ENCODE measurements at places on chromosomes 4 and X.

GRCh38 chr4:52358883-52359321, 300.2 kb downstream of the USP46 start:
- no peak for DNase-seq

DNA sequence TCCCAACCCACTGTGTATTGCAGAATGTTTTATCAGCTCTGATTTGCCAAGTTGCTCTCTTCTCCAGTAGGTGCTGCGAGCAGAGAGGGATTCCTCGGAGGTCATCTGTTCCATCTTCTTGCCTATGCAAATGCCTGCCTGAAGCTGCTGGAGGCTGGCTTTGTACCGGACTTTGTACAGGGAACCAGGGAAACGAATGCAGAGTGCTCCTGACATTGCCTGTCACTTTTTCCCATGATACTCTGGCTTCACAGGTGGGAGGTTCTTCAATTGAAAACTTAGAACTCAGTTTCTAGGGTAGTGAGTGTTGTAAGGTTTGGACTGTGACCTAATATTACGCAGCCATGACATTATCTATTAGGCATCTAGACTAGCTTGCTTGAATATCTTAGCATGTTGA, 24.9 kb downstream of the AR start:
- DNase-seq: no peak

DNA sequence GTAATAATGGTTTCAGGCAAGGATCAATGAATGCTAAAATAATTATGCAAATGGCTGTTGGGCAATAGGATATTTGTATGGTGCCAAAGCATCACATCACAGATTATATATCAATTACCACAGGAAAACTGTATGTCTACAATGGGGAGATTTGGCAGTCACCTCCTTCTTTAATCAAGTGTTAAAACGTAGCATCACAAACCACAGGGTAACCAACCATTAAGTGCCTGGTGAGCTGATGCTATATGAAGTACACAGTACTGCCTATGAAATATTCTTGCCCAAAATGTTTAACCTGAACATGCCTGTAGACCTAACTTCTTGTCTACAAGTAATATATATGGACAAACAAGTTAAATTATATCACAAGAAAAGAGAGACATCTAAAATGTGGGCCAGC, 25.3 kb downstream of the MECP2 start:
- no peak for DNase-seq

GRCh38 chrX:148270499-148270898, 229.9 kb upstream of the AFF2 start:
- no peak for DNase-seq

DNA sequence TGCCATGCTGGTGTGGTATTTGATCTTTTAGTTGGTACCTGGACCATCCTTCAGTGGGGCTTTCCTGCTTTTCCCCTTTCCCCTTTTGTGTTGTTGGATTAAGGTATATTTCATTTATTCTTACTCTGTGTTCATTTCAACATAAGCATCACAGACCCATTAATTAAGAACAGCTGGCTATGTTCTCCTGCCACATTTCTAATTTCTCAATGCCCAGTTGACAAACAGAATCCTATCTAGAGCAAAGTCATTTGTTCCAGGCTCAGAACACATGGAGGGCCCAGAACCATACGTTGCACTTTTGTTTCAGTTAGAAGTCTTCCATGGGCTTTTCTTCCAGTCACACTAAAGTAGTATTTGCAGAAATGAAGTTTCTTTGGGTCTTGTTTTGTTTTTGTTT, 46.1 kb upstream of the EOLA2 start:
- DNase-seq: no peak

GRCh38 chr4:113560579-113560978, 201.0 kb downstream of the CAMK2D start:
- no peak for DNase-seq

DNA sequence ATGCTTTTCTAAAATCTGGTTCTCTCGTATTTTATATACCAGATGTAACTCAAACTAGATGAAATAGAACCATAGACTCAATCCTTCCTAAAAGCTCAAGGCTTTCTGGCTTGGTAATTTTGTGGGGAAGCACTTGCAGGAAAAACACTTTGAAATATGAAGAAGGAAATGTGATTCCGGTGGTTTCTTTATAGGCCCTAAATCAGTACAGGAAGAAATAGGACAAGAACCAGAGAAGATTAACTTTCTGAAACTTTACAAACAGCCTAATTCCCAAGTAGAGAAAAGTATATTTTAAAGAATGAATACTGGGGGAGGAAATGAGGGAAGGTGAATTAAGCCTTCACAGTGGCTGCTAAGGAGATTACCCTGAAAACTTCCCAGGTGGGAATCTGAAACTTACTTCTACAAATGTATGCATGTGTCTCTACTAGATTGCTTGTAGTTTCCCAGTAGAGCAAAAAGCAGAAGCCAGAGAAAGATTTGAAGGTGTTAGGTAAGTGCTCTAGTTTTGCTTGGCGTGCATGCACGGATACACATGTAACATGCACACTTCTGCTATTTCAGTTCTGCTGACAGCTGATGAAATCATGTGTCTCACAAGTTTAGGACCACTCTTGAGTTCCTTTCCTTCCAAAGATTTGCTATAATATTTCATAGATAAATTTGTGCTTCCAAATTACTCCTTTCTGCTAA, 92.1 kb downstream of the AFF1 start:
- DNase-seq: no peak

GRCh38 chrX:39752815-39753214, 344.9 kb downstream of the BCOR start:
- no peak for DNase-seq

GRCh38 chrX:55098691-55099090, 9.9 kb downstream of the PAGE2 start:
- no peak for DNase-seq

DNA sequence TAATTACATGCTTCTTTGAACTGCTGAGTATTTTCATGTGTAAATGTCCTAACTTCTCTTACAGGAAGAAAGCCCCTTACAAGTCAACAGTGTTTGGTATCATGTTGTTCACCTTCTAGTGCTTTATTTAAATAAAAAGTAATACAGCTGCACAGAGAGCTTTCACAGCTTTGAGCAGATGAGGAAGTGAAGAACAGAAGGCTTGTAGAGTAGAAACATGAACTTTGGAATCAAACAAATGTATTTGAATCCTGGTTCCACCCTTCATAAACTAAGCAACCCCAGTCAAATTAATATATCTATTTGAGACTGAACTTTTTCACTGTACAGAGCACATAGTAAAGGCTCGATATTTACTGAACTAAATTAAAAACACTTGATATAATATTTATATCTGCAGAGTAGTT, 120.5 kb downstream of the CAMK2D start:
- no peak for DNase-seq

GRCh38 chrX:14899607-14900006, 26.4 kb downstream of the MOSPD2 start:
- DNase-seq: no peak

DNA sequence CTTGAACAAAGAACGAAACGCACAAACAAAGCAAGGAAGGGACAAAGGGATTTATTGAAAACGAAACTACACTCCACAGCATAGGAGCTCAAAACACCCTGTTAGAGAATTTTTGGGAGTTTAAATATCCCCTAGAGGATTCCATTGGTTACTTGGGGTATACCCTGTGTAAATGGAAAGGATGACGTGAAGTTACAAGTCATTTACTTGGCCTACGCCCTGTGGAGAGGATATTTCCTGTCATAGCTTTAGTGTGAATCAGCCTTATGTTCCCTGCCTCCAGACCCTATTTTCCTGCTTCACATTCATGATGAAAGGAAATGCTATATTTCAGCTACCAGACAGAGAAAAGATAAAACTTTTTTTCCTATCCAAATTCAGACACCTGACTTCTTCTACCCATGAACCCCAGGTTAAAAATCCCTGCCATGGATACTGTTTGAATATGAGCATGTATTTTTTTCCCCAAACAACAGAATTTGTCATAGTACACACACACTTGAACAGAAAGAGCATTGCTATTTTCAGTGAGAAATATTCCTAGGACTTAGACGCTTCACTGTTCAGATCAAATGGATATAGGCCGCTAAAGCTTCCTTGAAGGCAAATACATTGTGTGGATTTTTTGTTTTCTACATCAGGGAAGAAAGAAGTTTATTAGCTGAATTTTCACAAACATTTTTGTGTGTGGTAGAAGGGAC, 20.4 kb downstream of the PIN4 start:
- DNase-seq: no peak

DNA sequence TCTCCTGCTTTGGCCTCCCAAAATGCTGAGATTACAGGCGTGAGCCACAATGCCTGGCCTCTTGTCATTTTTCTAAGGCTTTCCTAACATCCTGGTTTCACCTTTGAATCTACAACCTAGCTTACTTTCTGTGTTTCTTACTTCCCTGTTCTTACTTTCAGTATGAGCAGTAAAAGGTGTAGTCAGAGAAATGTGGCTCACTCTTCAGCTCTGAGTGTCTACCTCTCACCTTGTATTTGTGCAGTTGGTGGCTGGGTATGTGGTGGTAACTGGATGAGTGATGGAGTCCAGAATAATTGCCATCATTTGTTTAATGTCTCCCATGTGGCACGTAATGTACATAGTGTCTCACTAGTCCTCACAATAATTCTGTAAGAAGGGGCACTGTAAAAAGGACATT, 19.1 kb upstream of the CXCL11 start:
- DNase-seq: no peak

DNA sequence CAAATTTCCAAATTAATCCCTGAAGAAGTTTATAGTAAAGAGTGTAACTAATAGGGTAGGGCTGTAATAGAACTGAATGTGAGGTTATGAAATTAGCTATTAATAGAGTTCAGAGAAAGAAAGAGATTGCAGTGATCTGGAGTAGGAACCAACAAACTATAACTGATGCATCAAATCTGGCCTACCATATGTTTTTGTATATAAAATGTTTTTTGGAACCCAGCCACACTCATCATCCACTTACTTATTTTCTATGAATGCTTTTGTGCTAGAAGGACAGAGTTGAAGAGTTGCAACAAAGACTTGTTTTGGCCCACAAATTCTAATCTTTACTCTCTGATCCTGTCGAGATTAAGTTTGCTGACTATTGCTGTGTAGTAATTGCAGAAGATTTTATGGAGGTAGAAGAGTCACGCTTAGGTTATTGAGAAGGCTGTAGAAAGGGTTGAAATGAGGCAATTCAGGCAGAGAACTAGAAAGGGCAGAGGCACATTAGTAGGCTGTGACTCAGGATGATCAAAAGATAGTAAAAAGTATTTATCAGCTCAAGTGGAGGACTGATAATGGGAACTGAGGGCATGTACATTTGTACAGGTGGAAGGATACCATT, 298.7 kb upstream of the EMCN start:
- no peak for DNase-seq

DNA sequence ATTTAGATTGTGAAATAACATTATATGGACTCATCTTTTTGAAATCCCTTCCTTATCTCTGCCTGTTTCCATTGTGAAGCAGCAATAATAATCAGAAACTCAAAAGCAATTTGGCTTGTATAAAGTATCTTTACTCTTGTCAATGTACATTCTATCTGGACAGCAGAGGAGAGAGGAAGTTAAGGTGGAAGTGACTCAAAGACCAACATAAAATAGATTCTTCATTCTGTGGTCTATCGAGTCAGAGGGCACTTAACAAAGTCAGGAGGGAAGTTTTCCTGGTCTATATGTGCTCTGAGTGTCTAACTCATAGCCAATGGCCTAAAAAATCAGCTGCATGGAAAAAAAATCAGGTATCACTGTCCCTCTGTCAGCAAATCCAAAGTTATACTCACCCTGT, 155.5 kb downstream of the EMCN start:
- no peak for DNase-seq

GRCh38 chrX:52594658-52595057, 60.0 kb downstream of the SSX7 start:
- DNase-seq: no peak

- no peak for DNase-seq
Observed at GRCh38 chrX:106177106-106177981, 9.2 kb downstream of the PWWP3B start.

- no peak for DNase-seq
Observed at GRCh38 chr4:140003876-140004548, 150.0 kb downstream of the MAML3 start.

DNA sequence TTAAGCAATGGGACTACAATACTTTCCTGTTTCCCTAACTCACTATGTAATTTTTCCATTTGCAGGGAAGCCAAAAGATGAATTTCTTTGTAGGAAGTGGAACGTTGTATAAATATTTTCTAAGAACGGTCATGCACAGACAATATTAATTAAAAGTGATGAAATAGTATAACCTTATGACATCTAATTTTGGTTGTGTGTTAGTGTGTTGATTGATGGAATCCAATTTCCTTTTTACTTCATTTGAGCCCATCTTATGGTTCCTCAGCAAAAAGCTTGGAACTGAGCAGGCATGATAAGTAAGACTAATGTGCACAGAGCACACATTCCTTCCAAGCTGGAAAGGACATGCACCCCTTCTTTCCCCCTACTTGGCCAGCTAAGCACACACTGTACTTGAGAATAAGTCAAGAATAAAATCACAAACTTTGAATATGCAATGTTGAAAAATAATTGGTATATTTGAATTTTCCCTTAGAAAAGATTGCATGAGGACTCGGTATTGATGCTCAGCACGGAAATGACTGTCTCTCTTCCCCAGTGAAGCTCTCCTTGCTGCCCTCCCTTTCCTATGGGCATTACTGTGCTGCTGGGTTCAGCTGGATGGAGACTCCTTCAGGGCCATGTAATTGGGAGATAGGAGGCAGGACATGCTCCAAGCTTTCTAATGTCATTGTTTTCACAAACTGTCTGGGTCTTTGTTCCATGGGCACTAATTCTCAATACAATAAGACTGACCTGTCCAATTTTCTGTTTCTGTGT, 19.2 kb upstream of the PDLIM3 start:
- DNase-seq: no peak

GRCh38 chr4:8541981-8542715, 38.0 kb upstream of the GPR78 start:
- no peak for DNase-seq

DNA sequence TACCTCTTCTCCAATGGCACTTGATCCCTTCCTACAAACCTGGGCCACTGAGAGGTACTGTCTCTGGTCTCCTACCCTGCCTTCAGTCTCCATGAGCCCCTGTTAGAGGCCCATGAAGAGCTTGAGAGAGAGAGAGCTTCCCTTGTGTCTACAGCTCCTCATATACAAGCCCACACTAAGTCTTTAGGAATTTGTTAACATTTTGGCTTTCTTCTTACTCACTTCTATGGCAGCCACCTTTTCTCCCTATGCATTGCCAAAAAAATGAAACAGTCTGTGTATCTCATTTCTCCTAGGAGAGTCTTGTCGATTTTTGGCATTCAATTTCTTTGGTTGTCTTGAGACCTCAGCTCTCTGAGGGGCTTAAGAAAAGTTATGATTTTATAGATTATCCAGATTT, 90.9 kb upstream of the LNX1 start:
- DNase-seq: no peak

- no peak for DNase-seq
Observed at GRCh38 chr4:156594624-156595023, 377.0 kb downstream of the PDGFC start.

GRCh38 chr4:83267121-83267829, 17.3 kb downstream of the COQ2 start:
- DNase-seq: no peak

- DNase-seq: no peak
Observed at GRCh38 chr4:55819634-55820033, at the start of gene EXOC1L. EXOC1L (plus strand) TSS chr4:55819790; CDS start chr4:55820027, 237 bp downstream.
